SIG-M5 (cell line): ENCODE measurements at places on chromosomes 16 and 17.

DNA sequence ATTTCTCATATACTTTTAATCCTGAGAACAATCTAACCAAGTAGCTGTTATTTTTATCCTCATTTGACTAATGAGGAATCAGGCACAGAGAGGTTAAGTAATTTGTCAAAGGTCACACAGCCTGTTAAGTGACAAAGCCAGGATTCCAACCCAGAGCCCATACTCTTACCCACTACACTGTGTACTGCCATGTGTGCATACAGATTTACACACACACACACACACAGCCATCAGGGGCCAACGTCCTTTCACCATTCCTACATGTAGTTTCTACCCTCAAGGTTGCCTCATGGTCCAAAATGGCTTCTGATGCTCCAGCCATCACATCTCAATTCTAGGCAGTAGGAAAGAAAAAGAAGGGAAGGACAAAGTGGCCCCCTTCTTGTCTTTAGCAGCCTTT is 22.1 kb downstream of the TMEM186 start:
- DNase-seq = no peak

GRCh38 chr16:23156946-23157460 is 7.8 kb upstream of the USP31 start:
- DNase-seq = no peak

DNA sequence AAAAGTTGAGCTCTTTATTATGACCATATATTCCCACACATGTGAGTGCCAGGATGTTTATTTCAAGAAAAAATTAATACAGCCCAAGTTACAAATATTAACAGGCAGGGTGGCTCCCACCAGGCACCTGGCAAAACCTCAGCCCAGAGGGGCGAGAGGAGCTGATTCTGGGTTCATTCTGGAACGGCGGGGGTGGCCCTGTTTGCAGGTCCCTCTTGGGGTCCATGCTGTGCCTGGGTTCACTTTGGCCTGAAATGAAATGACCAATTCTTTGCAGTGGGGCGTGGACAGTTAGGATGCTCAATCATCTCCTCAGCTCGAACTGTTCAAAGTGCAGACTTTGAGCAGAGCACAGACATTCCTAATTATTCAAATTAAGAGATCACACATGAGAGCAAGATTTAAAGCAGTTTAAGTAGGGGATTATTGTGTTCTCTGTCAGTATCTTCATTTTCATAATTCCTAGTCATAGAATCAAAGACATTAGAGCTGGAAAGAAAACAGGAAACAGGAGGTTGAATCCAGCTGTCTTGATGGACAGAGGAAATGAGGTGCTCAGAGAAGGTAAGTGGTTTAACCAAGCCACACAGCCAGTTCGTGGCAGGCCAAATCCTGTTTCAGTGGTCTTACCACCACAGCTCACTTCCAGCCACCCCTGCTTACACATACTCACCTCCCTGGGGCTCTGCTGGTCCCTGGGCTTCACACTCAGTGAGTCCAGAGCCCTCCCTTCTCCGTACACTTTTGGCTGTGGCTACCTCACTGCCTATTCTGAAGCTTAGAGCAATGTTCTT is 363.9 kb upstream of the TNRC6C start:
- DNase-seq = no peak

DNA sequence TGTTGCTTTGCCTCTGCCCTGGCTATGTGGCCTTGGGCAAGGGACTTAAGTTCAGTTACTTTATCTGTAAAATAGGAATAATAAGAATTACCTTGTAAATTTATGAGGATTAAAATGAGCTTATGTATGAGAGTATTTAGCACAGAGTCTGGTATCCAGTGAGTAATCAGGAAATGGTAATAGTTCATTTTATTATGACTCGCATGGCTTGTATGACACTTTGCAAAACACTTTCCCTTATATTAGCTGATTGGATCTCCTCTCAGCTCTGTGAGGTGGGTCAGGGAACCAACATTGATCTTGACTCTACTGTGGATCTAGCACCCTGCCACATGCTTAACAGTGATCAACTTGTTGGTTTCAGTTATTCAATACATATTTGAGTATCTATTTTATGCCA is 8.3 kb upstream of the CDH3 start:
- DNase-seq = no peak

- DNase-seq = no peak
Measured at GRCh38 chr16:72033437-72033836, 20.9 kb upstream of the HP start.

DNA sequence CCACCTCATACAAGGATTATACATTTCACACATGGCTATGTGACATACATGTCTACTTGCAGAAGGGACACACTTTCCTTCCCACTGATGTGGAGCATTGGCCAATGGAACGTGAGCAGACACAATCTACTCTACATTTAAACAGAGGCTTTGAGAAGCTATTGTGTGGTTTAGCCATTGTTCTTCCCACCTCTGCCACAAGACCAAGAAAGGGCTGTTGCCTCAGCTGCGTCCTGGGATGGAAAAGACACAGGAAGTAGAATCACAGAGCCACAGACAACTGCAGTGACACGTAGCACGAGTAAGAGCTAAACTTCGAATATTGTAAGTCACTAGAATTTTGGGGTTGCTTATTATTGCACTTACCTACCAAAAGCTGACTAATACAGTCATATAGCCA is 33.3 kb downstream of the PRKCB start:
- DNase-seq = no peak

GRCh38 chr16:21163576-21163975 is 5.1 kb downstream of the LDAF1 start:
- no peak for DNase-seq
